ENCODE measurements at places on chromosomes 2 and 18. TPM values are rescaled to one million over a fixed set of nuclear protein-coding genes. Genes with fewer than 3 reads are reported as not detected.

Gene CXCR4
- not detected for total RNA-seq

Gene IL1RN
- 0.61 TPM for total RNA-seq

Gene RAD51AP2
- not detected for total RNA-seq

Gene CRYBA2
- total RNA-seq: not detected

Gene TMEM18
- 16.0 TPM for total RNA-seq

Gene UGT1A3
- not detected for total RNA-seq

Gene CCDC85A
- 2.9 TPM for total RNA-seq

Gene AGXT
- total RNA-seq: not detected
